ENCODE measurements at places on chromosomes 13 and 19.

GRCh38 chr19:45632468-45633196 lies 6.6 kb downstream of the EML2 start:
- peak; percentile 79 for DNase-seq

DNA sequence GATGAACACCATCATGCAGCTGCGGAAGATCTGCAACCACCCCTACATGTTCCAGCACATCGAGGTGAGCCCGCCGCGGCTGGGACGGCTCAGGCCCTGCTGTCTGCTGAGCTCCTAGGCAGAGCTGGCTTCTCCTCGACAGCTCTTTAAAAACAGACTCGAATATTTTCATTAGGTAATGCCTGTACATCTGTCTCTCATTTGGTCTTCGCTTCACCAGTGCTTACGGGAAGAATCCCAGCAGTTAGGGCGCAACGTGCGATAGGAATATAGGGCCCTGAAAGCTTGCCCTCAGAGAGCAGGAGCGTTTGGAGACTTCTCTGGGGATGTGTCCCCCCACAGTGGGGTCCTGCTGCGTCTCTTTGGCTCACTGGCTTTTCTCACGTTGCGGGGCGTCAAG lies 63.8 kb upstream of the LDLR start:
- no peak for DNase-seq

GRCh38 chr19:13060964-13061927 lies 41.4 kb downstream of the LYL1 start:
- peak; percentile 63 for DNase-seq

DNA sequence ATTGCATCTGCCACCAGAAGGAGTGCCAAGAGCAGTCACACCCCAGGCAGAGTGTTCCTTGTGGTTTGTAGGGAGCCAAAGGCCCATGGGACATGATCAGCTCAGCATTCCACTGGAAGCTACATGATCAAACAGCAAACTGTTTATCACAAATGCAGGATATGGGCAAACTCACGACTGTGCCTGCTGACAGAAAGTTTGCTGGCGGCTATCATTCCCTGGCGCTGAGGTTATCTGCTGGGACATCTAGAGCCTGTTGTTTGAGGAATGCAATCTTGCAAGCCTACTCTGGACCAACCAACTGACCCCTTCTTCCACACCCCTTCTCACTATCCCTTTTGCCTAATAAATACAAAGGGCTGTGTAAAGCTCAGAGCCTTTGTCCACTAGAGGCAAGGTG lies 7.7 kb upstream of the ZNF613 start:
- no peak for DNase-seq

DNA sequence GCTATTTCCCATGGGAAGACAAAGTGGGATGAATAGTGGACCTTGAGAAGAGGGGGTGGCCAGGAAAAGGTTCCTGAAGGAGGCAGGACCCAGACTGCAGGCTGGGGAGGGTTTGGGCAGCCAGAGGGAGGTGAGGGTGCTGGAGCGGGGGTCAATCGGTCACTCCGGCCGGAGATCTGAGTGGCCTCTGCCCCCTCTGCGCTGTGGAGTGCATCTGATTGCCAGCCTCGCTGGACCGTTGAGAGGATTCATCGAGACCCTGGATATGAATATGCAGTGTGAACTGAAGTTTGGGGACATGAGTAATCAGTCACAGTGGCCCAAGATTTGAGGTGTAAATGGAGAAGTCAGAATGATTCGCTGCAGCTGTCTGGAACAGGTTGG lies 5.5 kb upstream of the ZNF580 start:
- DNase-seq = no peak

GRCh38 chr19:38839816-38840582 lies 8.4 kb upstream of the ECH1 start:
- no peak for DNase-seq

GRCh38 chr13:91946498-91947070 lies 548.2 kb downstream of the GPC5 start:
- DNase-seq = peak; percentile 33

DNA sequence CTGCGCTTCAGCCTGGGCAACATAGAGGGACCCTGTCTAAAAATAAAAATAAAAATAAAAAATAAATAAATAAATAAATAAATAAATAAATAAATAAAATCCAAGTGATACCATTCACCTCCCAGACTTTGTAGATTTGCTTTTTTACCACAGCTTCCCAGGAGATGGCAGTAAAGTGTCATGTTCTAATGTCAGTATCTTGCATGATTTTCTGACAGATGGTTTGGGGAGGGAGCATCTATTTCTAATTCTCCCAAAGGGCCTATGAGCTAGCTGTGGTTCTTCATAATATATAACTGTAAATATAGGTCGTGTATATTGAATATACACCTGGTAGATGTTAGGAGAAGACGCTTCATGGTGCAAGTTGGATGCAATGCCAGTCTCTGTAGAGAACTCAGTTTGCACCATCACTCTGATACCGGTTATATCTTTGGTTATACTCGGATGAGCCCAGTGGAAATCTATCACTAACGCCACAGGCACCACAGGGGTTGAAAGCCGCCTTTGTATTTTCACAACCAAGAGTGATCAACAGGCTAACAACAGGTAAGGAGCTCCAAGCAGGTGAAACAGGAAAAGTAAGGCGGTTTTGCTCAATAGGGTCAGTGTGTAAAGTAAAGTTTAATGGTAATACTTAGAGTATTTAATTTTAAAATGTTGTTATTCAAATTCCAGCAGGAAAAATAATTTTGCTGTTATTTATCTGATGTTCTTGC lies 13.9 kb downstream of the APLP1 start:
- DNase-seq = peak; percentile 80

DNA sequence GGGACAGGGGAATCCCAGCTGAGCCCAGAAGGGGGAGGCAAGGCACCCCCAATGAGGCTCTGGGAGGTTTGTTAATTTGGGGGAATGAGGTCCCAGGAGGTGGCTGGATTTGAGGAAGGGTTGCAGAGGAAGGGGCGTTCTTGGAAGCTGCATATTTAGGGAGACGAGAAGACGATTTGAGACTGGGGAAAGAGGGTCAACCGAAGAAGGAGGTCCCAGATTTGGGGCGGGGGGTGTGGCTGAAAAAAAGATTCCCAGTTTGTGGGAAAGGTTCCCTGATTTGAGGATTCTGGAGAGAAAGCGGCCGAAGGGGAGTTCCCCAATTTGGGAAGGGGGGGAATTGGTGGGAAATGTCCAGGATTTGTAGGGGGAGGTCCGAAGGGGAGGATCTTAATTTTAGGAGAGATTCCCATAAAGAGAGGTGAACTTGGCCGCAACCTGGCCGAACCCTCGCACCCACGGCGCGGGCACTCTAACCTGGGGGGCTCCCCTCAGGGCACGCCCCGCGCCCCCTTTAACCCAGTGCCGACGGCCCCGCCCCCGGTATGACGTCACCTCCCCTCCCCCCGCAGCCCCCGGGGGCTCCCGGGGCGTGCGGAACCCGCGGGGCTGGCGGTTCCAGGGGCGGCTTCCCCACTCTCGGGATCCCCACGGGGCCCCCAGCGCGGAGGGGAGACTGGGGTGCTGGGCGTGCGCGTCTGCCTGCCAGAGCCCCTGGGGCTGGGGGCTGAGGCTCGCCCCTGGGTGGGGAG lies 1.2 kb downstream of the PTPRS start:
- no peak for DNase-seq

GRCh38 chr19:4817467-4818277 lies 13.8 kb downstream of the TICAM1 start:
- DNase-seq = no peak

DNA sequence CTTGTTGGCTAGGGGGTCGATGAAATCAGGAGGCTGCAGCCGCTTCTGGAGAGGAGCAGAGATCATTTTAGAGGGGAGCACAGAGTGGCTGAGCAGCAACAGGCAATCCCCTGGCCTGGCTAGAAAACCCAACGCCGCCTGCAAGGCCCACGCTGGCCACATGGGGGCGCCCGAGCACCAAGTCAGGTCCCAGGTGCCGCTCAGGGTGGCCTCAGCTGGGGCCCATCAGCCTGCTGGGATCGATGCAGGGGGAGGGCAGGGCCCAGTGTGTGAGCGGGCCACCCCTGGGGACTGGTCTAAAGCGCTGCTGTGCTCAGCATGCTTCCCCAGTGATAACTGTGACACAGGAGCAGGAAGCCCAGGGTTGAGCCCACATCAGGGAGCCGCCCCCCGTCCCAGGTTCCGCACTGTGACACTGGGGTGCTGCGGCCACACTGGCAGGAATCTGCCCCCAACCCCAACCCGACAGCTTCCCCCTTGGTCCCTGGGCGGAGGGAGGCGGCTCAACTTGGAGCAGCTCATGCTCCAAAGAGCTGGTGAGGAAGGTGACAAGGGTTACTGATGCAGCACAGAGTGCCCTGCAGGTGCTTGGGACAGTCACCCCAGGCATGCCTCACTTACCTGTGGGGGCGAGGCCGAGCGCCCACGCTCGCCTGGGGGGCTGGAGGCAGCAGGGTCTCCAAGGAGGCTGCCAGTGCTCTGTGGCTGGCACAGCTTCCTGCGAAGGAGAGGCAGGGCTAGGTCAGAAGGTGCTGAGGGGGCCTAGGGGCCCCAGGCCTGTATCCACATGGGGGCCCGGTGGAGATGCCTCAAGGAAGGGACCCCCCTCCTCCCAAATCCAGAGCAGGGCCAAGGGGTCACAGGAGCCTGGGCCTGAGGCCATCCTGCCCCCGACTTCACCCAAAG lies 13.3 kb upstream of the ISYNA1 start:
- peak; percentile 58 for DNase-seq

DNA sequence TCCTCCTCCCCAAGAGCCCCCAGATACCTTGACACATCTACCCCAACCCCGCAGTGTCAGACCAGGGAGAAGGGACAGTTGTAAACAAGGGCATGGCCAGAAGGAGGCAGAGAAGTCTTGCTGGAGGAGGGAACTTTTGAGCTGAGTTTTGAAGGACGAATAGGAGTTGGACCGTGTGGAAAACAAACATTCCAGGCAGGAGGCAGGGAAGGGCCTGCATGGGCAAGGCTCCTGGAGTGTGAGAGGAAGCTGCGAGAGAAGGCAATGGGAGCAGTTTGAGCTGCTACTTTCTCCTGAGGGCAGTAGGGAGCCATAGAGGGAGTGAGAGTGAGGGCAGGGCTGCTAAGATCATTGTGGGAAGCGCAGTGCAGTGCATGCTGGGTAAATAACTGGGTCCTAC lies 23.3 kb downstream of the IL12RB1 start:
- peak; percentile 50 for DNase-seq

GRCh38 chr19:56476651-56477428 lies at the start of gene ZNF667:
TSS of gene ZNF667 (minus strand) at chr19:56477345. CDS start at chr19:56462370, 14,975 bp downstream.
- DNase-seq = no peak

- DNase-seq = no peak
Measured at GRCh38 chr13:46797501-46798237, 708 bp upstream of the ESD start.

GRCh38 chr19:39765091-39766076 lies 13.3 kb upstream of the LEUTX start:
- peak; percentile 38 for DNase-seq

DNA sequence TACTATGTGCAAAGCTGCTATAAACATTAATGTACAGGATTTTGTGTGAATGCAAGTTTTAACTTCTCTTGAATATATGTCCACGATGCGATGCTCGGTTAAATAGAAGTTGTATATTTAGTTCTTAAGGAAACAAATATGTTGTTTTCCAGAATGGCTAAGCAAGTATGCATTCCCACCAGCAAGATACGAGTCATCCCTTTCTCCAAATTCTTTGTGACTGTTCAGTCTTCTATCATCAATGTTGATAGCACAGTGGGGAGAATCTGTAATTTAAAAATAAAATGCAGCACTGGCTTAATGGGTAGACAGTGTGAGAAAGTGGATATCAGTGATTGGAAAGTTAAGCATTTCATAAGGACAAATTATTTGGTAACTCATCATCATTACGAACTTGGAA lies 1340.8 kb downstream of the PCDH9 start:
- DNase-seq = no peak

DNA sequence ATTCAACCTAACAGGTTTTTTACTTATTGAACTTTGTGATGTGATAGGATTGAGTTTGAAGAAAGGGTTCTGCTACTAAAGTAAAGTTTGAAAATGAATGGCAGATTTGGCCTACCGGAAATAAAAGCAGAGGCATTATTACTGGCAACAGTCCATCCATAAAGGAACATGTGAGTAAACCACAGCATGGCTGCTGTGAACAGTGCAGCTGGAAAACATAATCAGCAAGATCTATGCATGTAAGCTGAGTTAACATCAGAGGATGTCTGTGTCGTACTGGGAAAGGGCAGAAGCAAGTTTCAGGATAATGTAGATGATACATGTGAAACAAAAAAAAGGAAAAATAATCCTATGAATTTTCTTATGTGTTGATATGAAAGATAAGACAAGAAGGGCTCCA lies 87.6 kb downstream of the CYSLTR2 start:
- DNase-seq = no peak

GRCh38 chr19:10284065-10284959 lies 2.4 kb upstream of the ICAM4 start:
- no peak for DNase-seq

GRCh38 chr13:20391597-20392452 lies 133.8 kb downstream of the CRYL1 start:
- DNase-seq = no peak

- peak; percentile 89 for DNase-seq
Measured at GRCh38 chr19:43759515-43759914, 4.8 kb upstream of the SMG9 start.

DNA sequence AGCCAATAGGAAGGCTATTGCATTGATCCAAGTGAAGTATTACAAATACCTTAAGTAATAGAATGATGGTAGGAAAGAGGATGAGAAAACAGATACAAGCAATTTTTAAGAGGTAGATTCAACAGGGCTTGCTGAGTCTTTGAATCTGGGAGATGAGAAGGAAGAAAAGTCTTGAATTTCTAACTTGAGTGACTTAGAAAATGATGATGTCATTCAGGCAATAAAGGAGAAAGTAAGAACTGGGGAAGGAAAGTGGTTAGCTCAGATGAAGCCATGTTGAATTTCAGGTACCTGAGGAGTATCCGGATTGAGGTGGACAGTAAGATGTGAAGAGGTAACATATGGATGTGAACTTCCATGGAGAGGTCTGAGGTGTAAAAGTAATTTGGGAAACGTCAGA lies 15.5 kb upstream of the FRY start:
- no peak for DNase-seq

DNA sequence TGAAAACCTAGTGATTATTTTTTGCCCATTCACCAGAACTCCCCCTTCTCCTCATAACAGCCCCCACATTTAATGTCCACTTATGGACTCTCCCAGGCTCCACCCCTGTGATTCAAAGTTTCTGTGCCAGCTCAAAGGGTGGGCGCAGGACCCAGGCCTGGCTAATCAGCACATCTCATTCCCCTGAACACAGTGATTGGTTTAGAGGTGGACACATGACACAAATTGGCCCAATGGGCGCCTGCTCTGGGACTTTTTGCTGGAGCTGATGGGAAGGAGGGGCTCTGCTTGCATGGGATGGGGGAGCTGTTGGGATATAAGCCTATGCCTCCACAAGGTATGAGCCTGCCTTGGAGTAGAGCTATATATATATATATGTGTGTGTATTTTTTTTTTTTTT lies 6.2 kb upstream of the EPOR start:
- DNase-seq = no peak

GRCh38 chr13:110225609-110226574 lies 81.1 kb downstream of the COL4A1 start:
- no peak for DNase-seq

- no peak for DNase-seq
Measured at GRCh38 chr13:94646904-94647303, 45.2 kb downstream of the GPR180 start.

GRCh38 chr13:106213028-106213757 lies 322.3 kb downstream of the EFNB2 start:
- peak; percentile 28 for DNase-seq

Data from NCI-H460 (cell line).